ENCODE measurements at places on chromosomes 5 and 9.

- no peak for DNase-seq
These were observed 498.0 kb downstream of the PRDM9 start for GRCh38 chr5:24005384-24005783.

- peak; percentile 79 for DNase-seq
These were observed 146.6 kb downstream of the SEC61B start for GRCh38 chr9:99368341-99369326.

GRCh38 chr9:107178293-107178692 is 104.8 kb upstream of the RAD23B start:
- DNase-seq = no peak

GRCh38 chr5:51392689-51393199 is 9.5 kb downstream of the ISL1 start:
- DNase-seq = no peak

GRCh38 chr9:100619194-100619593 is 41.3 kb downstream of the CAVIN4 start:
- no peak for DNase-seq

GRCh38 chr9:112575107-112575506 is 88.5 kb downstream of the KIAA1958 start:
- DNase-seq = no peak

DNA sequence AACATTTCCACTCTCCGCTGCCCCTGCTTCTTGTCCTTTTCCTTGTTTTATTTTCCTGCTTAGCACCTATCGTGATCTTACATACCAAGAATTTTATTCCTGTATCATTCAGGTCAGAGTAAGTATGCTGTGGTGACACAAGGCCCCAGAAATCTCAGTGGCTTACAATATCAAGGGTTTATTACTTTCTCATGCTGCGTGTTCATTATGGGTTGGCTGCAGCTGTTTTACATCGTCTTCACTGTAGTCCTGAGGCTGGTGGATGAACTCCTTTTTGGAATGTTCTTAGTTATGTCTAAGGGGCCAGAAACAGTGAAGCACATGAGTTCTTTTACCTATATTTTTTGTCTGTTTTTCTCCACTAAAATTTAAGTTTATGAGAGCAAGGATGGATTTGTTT is 51.2 kb downstream of the FCHO2 start:
- DNase-seq = no peak

GRCh38 chr9:2385746-2386145 is 235.8 kb upstream of the VLDLR start:
- DNase-seq = no peak

GRCh38 chr5:103298607-103299188 is 40.1 kb downstream of the MACIR start:
- no peak for DNase-seq

DNA sequence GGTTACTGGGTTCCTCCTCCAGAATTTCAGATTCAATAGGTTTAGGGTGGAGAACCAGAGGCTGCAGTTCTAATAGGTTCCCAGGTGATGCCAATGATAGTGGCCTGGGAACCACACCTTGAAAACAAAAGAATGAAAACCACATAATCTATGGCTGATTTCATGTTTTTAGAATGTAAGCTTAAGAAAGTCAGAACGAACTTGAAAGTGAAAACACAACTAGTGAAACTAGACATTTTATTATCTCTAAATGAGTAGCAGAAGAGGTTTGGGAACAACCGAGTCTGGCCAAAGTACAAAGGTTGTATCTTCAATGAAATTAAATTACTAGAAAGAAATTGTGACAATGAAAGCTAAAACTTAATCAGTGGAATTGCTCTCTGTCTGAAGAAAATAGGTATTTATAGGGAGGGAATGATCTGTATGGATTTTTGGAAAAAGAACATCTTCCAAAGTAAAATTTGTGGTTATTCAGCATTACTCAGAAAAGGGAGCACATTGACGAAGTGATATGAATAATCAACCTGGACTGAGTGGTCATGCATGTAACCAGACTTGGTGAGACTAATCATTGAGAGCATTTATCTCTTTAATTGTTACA is 24.9 kb upstream of the CEP120 start:
- no peak for DNase-seq

DNA sequence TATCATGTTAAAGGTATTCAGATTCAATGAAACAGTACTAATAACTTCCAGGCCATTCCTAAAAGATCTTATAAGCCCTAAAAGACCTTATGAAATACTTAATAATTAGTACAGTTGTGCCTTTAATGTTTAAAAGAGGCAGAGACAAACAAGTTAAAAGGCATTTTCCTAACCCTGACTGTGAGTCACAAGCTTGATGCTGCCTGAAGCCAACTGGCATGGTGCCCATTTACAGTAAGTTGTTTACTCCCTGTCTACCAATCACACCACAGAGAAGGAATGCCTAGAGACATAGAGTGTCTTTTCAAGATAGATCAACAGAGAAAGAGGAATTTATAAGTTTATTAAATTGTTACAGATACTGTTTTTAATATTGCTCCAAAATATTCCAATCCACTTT is 47.8 kb downstream of the NR3C1 start:
- peak; percentile 59 for DNase-seq

GRCh38 chr5:154999865-155000264 is 13.7 kb upstream of the KIF4B start:
- DNase-seq = no peak

- no peak for DNase-seq
These were observed 198.5 kb upstream of the TARS1 start for GRCh38 chr5:33242277-33242676.
